Astrocyte (in vitro differentiated cells and primary cell): ENCODE measurements at places on chromosomes 7 and 10. TPM values are rescaled to one million over a fixed set of nuclear protein-coding genes. Genes with fewer than 3 reads are reported as not detected.

- no peak for DNase-seq
Observed at GRCh38 chr7:19139706-19140327, 5.4 kb downstream of the FERD3L start.

DNA sequence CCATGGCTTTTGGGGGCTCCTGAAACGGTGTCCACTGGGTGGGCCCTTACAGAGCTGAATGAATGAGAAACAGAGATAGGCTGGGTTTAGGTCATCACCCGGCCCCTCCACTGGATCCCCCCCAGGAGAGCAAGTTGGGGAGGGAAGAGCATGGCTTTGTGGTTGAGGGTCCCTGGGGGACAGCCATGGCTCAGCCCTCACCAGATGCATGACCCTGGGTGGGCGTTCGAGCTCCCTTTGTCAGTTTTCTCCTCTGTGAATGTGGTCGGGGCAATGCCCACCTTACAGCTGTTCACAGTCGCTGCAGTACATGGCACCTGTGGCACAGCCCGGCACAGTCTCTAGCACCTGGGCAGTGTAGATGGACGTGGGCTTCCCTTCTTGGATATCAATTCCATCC, 40.6 kb upstream of the CXCL12 start:
- DNase-seq: no peak

- no peak for DNase-seq
Observed at GRCh38 chr10:131310551-131311401, 745 bp downstream of the TCERG1L start.

DNA sequence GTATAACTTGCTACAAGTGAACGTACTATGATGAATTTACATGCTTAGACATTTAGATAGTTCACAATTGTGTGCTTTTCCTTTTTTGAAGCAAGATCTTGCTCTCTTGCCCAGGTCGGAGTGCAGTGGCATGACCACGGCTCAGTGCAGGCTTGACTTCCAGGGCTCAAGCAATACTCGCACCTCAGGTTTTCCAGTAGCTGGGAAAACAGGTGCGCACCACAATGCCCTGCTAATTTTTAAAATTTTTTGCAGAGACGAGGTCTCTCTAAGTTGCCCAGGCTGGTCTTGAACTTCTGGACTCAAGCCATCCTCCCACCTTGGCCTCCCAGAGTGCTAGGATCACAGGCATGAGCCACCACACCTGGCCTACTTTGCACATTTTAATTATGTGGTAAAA, 1.8 kb downstream of the GPR15LG start:
- DNase-seq: no peak

DNA sequence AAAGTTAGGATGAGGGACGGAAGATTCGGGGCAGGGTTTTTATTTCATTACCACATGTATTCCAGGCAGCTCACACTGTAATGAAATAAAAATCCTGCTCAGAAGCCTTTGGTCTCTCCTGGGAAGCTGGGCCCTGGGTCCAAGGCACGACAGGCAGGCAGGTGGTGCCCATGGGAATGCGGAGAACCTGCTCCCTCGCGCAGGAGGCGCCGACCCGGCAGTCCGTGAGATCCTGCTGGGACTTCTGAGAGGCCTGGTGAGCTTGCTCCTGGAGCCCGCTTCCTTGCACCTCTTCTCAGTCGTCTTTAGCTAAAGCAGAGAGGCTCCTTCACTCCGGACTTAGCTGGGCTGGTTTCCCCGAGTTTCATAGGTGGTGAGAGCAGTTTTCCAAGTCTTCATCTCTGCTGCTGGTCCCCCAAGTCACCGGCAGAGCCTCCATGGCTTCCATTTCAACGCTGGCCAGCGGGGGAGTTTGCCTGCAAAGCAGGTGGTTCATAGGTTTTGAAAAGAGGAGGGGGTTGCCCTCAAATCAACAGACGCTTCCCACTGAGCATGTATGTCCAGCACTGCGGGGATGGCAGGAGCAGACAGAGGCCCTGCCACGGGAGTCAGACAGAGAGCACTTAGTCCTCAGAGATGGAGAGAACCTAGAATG, 24.5 kb downstream of the IL15RA start:
- DNase-seq: no peak

GRCh38 chr10:408236-408635, 273.0 kb downstream of the ZMYND11 start:
- no peak for DNase-seq

DNA sequence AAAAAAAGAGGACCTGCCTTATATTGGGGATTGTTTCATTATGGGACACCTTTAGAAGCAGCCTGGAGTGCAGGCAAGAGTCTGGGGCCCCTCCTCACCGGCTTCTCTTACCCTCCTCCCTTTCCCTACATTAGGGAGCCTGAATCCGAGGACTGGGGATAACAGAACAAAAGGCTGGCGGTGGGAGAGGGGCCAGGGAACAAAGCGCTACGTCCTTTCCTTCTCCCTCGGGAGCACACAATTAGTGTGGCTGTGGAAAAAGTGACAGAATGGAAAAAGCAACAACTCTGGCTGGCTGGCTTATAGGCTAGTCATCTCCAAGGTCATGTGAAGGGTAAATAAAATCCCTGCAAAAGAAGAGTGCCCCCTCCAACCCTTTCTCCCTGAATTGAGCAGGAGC, 74.7 kb downstream of the LSM5 start:
- DNase-seq: no peak

GRCh38 chr10:73556855-73557254, 34.3 kb downstream of the USP54 start:
- no peak for DNase-seq

DNA sequence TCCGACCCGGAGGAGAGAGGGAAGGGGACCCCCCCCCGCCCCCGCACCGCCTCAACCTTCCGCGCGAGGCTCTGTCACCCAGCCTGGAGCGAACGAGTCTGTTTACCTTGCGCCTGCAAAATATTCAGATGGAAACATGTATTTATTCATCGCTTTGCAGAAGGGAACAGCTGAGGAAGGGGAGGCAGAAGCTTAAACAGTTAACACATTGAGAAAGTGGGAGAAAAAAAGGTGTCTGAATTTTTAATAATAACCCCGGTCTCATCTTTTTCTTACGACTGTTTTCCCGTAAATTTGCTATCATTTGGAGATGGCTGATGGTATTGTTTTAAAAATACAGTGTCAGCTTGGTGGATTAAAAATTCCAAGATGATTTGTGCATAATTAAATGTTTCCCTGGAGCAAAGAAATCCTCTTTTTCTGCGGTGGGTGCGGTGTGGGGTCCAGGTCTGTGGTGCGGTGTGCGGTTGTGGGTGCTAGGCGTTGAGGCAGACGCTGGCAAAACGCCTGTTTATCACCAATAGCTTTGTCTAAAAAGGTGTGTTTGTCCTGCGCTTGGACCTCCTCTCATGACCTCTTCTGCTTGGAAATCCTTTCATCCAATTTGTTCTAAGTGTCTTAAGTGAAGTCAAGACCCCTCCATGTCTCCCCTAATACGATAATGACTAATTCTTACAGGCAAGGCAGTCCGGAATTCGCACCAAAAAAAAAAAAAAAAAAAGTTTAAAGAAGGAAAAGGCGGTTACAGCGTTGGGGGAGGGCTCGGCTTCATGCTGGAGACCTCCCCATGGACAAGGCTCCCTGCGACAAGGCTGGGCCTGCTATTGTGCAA, 1.6 kb downstream of the UNCX start:
- no peak for DNase-seq

- no peak for DNase-seq
Observed at GRCh38 chr7:8739837-8740236, 306.4 kb downstream of the NXPH1 start.

Gene PAOX
- 6.9 and 7.9 TPM in 2 replicates for total RNA-seq

Gene TDRD1
- not detected in 2 replicates for total RNA-seq

Gene HMX3
- not detected in 2 replicates for total RNA-seq

GRCh38 chr10:62772186-62772974, 32.1 kb upstream of the ADO start:
- DNase-seq: peak; percentile 21

Gene AKR1C2
- 0.41 TPM in 1 of 2 replicates, not detected in the other for total RNA-seq

GRCh38 chr7:158824028-158824427, 5.3 kb downstream of the ESYT2 start:
- no peak for DNase-seq

Gene ANKRD7
- 0.41 and 0.82 TPM in 2 replicates for total RNA-seq

DNA sequence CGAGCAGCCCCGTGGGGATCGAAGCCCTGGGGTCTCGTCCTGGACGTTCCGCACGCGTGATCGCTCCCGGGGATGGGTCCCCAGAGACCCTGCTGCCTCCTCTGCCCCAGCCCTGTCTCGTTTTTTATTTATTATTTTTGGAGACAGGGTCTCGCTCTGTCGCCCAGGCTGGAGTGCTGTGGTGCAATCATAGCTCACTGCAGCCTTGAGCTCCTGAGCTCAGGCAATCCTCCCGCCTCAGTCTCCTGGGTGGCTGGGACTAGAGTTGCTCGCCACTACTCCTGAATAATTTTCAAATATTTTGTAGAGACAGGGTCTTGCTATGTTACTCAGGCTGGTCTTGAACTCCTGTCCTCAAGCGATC, 319 bp upstream of the STX1A start:
- no peak for DNase-seq

Gene BHLHA15
- 0.57 and 1.2 TPM in 2 replicates for total RNA-seq

DNA sequence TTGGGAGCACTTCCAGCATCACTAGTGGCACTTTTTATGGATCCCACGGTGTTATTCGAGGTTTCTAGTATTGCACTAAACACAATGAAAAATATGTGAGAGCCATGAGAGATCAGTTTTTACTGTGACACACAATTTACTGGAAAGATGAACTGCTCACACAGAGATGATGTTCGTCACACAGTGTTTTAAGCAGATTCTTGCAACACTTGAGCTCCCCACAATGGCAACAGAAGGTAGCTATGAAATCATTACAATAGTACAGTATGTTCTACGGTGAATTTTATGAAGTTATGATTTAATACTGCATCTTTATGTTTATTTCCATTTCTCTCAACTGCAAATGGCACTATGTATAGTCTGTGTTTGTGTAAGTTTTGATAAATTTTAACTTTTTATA, 27.4 kb upstream of the ENTPD1 start:
- DNase-seq: no peak

Gene MLXIPL
- total RNA-seq: 0.41 TPM in 1 of 2 replicates, not detected in the other

DNA sequence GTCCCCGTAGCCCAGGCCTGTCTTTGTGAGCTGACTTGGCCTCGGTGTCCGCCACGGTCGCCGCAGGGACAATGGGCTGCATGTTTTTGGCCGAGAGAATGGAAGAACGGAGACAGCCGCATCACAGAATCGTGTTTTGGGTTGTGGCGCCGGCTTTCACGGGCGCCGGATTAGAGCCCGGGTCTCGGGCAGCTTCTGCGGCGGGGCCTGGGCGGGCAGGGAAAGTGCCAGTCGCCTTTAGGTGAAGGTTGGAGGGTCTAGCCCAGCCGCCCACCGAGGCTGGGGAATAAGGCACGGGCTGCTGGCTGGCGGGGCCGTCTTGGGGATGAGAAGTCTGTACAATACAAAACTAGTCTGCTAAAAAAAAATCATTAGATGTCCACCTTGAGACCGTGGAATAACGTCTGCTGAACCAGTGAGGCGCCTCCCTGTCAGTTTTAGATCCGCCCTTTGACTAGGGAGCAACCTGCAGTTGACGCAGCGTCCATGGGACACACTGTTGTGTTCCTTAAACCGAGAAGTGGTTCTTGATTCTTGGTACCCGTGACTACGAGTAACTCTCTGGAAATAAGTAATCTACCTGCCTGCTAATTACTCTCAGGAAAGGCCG, 577 bp downstream of the DNAJB9 start:
- peak; percentile 31 for DNase-seq

- DNase-seq: no peak
Observed at GRCh38 chr7:27614095-27614494, 48.6 kb downstream of the HIBADH start.

GRCh38 chr7:47534322-47535034, 47.4 kb downstream of the TNS3 start:
- DNase-seq: peak; percentile 59

Gene AKR1D1
- total RNA-seq: not detected in 2 replicates

GRCh38 chr7:132565441-132565840, 10.8 kb downstream of the PLXNA4 start:
- no peak for DNase-seq

Gene FAM221A
- total RNA-seq: 2.5 and 3.0 TPM in 2 replicates

DNA sequence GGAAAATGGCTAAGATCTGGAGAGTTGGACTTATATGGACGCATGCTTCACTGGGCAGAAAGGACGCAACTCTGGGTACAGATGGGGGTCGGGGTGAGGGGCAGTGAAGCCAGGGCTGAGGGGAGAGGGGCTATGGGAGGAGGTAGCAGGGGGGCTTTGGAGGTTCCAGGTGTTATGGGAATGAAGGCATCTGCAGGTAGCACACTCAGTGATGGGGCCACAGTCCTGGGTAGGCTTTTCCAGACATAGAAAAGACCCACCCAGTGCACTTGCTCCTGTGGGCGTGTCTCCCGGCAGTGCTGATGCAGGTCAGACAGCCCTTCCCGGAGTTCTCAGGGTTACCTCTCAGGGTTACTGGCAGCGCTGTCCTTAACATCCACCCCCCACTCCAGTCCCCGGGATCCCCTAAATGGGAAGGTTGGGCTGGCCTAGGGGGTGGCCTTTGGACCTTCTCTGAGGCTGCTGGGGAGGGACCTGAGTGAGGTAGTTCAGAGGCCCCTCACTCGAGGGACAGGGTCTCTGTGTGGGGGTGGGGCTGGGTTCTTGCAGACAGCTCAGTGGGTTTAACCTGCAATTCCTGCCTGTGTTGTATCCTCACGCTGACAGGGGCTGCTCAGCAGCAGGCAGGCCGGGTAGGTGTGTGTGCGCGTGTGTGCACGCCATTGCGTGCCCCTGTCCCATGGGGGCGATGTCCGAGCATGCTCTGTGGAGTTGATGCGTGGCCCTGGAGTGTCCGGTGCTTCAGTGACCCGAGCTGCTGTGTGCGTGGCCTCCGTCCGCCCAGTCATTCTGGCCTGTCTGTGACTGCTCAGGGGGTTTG, 6.2 kb downstream of the ZYX start:
- no peak for DNase-seq

GRCh38 chr7:84187087-84187805, 7.3 kb downstream of the SEMA3A start:
- DNase-seq: no peak

Gene DRGX
- not detected in 2 replicates for total RNA-seq

Gene GBF1
- total RNA-seq: 72.8 and 75.2 TPM in 2 replicates

DNA sequence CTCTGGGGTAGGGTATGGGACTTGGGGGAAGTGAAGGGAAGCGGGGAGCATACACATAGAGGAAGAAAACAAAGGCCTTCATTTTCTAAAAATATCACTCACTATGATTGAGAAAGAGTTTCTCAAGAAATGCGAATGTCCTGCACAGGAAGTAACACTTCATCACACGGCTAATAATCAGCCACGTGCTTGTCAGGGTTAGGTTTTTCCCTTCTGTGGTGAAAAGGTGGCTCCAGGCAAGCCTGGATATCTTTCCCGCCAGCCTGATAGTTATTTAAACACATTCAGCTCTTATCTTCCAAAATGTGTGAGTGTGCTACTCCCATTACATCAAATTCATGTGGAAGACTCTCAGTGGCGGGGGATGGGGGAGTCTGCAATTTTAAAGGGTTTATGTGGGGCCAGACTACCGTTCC, 166.4 kb upstream of the ADO start:
- peak; percentile 48 for DNase-seq

- DNase-seq: no peak
Observed at GRCh38 chr10:95516774-95517373, 44.3 kb downstream of the SORBS1 start.

GRCh38 chr10:114545071-114545470, 113.0 kb downstream of the ABLIM1 start:
- peak; percentile 17 for DNase-seq

- DNase-seq: no peak
Observed at GRCh38 chr10:31272841-31273240, 46.2 kb upstream of the ZEB1 start.

- DNase-seq: no peak
Observed at GRCh38 chr7:151246102-151246850, 2.2 kb downstream of the SMARCD3 start.

GRCh38 chr10:11238893-11239292, 221.2 kb downstream of the CELF2 start:
- DNase-seq: no peak

Gene PDE6C
- not detected in 2 replicates for total RNA-seq

GRCh38 chr10:47277352-47278151, 22.4 kb upstream of the GDF10 start:
- no peak for DNase-seq

Gene FLNC
- 308 and 364 TPM in 2 replicates for total RNA-seq
